Heart left ventricle (tissue), 16 donors: ENCODE measurements at places on chromosomes 11 and 22.

- no peak for DNase-seq
These were observed 69.0 kb upstream of the ARFGAP3 start for GRCh38 chr22:42926104-42926503.

DNA sequence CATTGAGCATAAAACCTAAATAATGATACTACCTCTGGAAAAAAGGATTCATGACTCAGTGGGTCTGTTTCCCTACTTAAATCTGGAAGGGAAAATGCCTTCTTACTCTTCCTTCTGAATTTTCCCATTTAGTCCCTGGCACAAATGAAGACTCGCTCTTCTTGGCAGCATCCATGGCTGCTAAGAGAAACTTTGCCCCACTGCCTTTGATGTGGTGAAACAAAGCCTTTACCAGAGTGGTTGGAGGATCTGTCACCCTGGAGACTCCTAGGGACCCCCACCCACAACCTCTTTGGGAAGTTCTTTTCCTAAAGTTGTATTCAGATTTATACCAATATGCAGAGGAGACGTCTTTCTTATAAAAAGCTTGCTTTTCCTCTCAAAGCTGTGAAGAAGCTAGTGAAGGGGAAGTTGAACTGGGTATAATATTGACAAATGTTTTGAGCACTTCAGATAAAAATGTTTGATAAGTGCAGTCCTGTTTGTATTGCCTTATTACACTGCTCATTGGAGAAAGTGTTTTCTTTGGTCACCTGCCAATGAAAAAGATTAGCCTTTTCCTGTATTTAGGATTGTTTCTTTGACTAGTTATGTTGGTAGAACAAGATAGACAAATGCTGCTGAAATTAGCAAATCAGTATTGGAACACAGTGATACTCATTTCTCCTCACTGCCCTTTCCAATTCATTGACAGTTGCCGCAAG, 77.3 kb downstream of the ARFGAP2 start:
- no peak for DNase-seq

DNA sequence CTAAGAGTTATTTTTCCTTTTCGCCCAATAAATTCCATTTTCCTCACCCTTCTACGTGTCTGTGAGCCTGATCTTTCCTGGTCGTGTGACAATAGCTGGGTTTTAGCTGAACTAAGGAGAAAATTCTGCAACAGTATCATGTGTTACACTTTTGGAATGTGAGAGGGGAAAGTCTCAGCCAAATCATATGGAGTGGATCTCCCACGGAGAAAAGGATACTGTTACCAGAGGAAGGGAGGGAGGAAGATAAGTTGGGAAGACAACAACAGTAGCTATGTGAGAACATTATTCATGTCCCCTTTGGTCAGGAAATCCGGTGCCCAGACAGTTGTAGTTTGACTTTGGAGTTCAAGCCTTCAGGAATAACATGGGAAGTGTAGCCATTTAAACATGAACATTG, 584.0 kb upstream of the RAG2 start:
- DNase-seq = no peak

DNA sequence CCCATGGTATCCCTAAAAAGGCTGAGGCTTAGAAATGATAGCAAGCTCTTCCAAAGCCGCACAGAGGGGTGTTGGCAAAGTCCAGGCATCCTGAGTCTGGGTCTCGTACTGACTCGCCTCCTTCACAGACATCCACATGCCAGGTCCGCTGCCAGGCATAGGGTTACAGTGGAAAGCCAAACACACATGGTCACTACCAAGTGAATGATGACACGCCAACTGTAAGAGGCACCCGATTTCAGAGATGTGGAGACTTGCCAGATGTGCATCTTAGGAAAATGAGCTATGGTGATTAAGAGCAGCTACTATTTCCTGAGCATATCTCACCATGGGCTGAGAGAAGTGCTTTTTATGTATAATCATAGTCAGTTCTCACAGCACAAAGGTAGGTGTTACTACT, 314.9 kb downstream of the MIAT start:
- no peak for DNase-seq

GRCh38 chr11:3218483-3219280, at the start of gene MRGPRG:
MRGPRG (minus strand) TSS chr11:3218813; CDS start chr11:3218813, 0 bp downstream.
- no peak for DNase-seq

DNA sequence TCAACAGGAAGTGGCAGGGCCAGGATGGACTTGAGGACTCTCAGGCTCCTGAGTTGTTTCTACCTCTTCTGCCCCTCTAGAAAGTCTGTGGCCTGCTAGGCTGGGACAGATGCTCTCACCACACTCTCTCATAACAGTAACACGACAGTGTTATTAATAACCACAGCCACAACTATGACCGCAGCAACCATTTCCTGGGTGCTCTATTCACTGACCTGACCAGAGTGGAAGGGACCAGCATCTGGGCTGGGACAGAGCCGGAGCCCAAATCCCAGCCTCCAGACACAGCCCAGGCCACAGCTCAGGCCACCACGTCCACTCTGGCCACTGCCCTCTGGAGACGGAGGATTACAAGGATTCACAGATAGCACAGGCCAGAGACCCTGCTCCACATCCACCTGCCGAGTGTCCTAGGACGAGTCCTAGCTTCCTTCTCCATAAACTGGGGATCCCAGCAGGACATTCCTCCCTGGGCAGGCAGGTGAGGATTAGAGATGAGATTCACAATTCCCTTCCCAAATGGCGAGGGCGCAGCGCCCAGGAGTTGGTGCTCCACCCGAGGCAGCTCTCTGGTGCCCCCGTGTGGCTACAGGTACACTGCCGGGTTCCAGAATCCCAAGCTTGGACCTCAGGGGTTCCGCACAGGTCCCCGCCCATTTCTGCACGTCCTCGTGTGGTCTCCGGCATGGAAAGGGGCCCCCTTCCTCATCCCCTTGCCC, 7.1 kb downstream of the PNPLA5 start:
- peak; percentile 78 for DNase-seq

GRCh38 chr11:65558930-65559509, 861 bp upstream of the LTBP3 start:
- peak; percentile 82 for DNase-seq

GRCh38 chr11:80362563-80363340, 921.9 kb upstream of the TENM4 start:
- DNase-seq = no peak

- no peak for DNase-seq
These were observed 6.3 kb downstream of the ALDH3B2 start for GRCh38 chr11:67668192-67668551.

DNA sequence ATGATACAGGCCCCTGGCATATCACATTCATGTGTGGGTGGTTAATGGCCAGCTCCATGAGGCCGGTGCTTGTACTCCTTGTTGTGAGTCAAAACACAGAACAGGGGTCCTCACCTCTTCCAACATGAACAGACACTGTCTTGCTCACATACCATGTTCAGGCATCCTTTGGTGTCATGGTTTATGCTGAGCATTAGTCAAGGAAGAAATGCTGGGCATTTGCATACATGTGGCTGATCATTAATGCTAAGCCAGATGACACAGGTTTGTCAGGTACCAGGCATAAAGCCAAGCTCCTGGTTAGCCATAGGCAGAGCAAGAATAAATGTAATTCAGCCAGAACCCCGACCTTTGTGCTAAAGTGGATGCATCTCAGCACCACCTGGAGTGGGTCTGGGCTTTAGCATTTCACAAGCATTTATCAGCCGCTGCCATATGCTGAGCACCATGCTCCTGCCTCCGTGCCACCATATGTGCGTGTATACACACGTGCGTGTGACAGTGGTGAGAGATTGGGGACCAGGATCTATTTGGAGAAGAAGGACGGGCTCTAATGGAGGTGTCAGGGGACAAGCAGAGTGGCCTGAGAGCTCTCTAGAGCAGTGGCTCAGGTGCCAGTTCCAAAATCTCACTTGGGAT, 55.0 kb downstream of the MICAL2 start:
- DNase-seq = no peak
